ENCODE measurements at places on chromosomes 3 and 15.

DNA sequence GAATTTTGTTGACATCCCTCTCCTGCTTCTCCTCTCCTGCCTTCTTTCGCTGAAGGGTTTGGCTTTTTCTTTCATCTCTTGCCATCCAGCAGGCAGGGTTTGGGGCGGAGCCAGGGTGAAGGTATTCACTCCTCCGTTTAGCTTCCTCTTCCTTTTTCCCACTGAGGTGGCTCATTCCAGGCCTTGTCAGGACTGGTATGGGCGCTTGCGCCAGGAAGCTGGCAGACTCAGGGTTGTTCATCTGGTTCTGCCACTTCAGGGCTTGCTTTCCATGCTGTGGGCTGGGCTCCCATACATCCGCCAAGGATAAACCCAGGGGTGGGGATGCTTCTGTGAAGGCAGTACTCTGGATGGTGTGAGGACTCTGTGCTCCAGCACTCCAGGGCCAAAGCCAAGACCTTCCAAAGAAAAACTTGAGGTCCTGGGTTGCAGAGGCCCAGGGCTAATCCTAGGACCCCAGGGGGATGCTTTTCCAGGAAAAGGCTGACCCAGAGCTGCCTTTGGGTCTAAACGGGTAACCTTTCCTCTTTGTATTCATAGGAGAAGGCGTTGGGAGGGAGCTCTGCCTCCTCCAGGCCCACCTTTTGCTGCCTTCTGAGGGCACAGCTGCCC is 7.7 kb upstream of the AMOTL2 start:
- DNase-seq: no peak

GRCh38 chr3:142886940-142887339 is 1.9 kb downstream of the PCOLCE2 start:
- DNase-seq: no peak

DNA sequence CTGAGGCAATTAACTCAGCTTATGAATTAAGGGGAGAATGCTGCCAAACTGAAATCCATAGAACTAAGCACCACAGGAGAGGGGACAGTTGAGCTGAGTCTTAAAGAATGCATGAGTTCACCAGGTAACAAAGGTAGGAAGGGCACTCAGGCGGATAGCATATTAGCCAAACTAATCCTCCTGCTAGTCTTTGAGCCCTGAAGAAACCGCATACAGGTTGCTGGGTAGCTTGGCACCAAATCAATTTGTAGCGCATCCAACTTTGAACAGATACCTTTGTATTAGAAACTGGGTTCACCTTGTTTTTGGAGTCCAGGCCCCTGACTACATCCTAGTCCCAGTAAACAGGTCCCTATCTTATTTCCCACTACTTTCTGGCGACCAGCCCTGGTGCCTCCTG is 93.7 kb downstream of the FRMD4B start:
- DNase-seq: peak; percentile 58

DNA sequence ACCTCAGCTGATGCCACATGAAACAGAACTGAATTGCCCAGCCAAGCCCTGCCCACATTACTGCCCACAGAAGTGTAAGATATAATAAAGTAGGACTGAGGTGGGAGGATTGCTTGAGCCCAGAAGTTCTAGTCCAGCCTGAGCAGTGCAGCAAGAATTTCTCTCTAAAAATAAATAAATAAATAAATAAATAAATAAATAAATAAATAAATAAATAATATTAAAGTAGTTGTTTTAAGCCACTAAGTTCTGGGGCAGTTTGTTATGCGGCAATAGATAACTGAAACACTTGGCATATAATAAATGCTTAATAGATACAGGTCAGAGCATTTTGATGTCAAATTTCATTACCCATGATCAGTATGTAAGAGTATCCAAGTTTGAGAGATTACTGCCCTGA is 249.4 kb upstream of the LRRFIP2 start:
- no peak for DNase-seq

GRCh38 chr15:74157868-74158827 is 15.4 kb upstream of the ISLR start:
- DNase-seq: no peak

DNA sequence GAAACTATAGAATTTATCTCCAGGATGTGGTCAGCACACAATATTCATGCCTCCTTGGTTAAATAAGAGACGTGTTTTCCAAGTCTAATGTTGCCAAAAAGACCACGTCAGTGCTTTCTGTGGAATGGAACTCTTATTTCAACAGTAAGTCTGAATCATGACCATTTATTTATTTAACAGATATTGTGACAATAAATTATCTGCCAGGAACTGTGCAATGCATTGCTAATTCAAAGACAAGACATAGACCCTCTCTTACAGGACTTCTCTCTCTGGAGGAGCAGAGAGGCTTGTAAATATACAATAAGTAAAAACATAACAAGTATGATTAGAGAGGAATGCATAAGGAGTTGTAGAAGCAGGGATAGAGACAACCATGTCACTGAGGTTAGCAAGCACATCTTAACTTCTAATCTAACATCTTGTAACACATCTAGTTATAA is 227.5 kb downstream of the DTWD1 start:
- no peak for DNase-seq

GRCh38 chr3:141737093-141737492 is 1.0 kb upstream of the RNF7 start:
- DNase-seq: no peak

DNA sequence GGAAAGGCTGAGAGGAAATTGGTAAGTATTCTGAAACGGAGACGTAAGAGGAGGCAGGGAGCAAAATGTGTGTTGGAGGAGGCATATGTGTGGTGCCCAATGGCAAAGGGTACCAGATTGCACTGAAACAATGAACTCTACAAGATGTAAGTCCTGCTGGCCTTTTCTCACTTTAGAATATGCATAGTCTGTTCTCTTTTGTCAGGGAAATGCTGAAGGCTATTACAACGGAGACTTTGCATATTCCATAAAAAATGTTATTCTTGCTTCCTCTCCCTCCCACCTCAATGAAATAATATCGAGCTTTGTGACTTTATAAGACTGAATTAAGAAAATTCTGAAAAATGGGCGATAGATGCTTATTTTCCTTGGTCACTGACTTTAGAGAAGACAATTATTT is 85.9 kb downstream of the PEX5L start:
- DNase-seq: no peak

- DNase-seq: no peak
These were observed 81.5 kb downstream of the DHX36 start for GRCh38 chr3:154242766-154243165.

GRCh38 chr15:81133782-81134461 is at the start of gene CFAP161:
TSS of gene CFAP161 (plus strand) at chr15:81134270. CDS start at chr15:81134330, 60 bp downstream.
- no peak for DNase-seq

DNA sequence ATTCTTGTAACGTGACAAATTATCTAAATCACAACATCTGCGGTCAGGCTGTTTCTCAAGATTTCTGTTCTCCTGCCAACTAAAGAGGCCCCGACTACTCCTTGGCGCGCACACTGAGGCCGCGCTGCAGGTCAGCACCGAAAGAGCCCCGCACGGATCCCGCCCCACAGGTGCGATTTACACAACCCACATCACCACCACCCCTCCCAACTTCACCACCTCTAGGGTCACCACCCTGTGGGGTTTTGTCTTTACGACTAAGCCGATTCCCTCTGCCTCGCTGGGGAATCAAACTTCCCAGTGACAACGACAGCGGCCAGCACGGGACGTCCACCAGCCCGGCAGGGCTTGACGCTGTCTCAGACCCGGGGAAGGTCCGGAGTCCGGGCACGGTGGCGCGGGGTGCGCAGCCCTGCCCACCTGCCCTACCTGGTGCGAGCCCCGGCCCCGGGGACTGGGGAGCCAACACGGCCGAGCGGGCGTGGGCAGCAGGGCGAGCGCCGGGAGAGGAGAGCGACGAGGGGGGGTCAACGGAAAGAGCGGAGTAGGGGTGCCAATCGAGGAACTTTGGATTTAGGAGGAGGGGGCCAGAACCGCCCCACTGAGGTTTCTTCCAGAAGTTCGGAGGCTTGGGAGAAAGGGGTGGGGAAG is 764 bp downstream of the UACA start:
- no peak for DNase-seq

- DNase-seq: no peak
These were observed 105.6 kb upstream of the MB21D2 start for GRCh38 chr3:193023218-193023617.

GRCh38 chr3:63635186-63635585 is 17.3 kb upstream of the SNTN start:
- no peak for DNase-seq

DNA sequence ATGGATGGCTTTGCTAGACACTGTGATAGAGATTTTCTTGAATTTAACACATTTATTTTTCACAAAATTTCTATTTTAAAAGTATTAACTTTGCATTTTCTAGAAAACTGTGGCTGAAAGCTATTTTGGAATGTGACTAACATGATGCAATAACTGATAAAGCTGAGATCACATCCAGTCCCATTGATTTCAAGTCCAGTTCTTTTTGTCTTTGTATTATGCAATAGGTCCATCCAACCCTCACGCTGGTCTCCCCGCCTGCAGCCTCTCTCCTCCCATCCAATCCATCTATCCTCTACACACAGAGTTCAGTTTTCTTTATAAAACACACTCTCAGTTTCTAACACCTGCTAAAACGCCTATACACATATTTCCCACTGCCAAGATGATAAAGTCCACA is 178.8 kb downstream of the CNTN3 start:
- DNase-seq: no peak

DNA sequence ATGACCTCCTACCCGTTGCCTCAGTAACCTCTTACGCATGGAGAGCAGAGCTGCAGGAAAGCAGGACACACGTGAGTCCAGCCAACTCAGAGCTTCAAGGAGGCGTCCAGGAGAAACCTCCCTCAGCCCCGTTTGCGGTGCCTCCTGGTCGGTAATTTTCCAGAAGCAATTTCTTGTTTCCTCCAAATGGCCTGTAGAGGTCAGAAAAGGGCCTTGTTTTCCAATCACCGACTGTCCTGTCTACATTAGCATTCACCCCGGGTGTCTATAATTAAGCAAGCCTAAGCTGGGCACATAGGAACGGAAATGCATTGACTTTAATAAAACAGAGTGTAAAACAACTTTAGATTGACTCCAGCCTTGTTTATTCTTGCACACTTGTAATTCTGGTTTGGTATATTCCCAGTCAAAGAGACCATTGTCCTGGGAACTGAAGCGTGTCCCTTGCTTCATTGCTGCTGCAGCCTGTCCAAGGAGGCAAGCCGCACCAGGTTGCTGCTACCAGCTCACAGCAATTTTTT is 836.2 kb downstream of the AGBL1 start:
- DNase-seq: no peak

- DNase-seq: no peak
These were observed 83.2 kb upstream of the WNT5A start for GRCh38 chr3:55570271-55570711.

- DNase-seq: no peak
These were observed 71.7 kb downstream of the FGF12 start for GRCh38 chr3:192655628-192656027.

GRCh38 chr3:141308588-141309218 is 59.6 kb upstream of the ZBTB38 start:
- DNase-seq: peak; percentile 44

GRCh38 chr15:68154923-68155559 is 50.1 kb downstream of the CALML4 start:
- DNase-seq: peak; percentile 2

DNA sequence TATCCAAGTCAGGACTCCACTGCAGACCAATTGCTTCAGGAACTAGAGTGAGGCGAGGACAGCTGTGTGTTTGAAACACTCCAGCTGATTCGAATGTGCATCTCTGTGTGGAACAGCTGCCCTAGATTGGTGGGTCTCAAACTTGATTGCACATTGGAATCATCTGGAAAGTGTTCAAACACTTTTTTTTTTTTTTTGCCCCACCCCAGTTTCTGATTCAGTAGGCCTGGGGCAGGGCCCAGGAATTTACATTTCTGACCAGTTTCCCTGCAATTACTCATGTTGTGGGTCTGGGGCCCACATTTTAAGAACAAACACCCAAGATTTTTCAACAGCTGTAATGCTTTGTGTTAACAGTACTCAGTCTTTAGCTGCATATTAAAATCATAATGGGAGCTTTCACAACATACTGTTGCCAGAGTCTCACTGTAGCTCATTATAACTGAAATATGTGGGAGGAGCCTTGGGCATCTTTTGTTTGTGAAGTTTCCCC is 156.6 kb downstream of the NR1D2 start:
- no peak for DNase-seq

DNA sequence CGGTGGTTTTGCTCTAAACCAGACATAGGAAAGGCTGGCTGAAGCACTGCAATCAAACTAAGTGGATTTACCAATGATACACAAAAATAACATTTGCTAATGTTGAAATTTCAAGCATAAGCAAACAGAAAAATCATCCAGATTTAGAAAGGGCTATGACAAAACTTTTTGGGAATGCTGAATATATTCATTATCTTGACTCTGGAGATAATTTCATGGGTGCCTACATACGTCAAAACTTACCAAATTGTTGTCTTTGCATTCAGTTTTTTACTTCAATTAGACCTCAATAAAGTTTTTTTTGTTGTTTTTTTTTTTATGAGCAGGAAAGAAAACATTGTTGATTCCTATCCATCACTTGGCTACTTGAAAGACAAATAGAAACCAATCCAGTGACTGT is 140.8 kb downstream of the NR2E3 start:
- DNase-seq: no peak

GRCh38 chr15:25684521-25685431 is 178.4 kb downstream of the ATP10A start:
- no peak for DNase-seq

DNA sequence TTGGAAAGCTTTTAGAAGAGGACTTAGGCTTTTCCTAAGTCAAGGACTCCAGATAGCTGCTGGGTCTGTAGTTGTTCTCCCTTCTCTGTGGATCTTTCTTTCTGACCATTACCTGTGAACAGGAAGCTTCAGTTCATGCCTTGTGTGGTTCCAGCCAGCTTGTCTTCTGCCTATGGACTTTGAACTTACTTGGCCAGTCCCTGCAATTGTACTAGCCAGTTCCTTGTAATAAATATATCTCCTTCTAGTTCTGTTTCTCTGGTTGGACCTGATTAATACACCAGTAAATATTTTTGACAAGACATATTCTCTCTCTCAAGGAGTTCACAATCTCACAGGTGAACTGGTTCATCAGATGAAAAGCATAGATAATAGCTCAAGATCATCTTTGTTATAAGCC is 341.3 kb upstream of the DPPA4 start:
- no peak for DNase-seq

DNA sequence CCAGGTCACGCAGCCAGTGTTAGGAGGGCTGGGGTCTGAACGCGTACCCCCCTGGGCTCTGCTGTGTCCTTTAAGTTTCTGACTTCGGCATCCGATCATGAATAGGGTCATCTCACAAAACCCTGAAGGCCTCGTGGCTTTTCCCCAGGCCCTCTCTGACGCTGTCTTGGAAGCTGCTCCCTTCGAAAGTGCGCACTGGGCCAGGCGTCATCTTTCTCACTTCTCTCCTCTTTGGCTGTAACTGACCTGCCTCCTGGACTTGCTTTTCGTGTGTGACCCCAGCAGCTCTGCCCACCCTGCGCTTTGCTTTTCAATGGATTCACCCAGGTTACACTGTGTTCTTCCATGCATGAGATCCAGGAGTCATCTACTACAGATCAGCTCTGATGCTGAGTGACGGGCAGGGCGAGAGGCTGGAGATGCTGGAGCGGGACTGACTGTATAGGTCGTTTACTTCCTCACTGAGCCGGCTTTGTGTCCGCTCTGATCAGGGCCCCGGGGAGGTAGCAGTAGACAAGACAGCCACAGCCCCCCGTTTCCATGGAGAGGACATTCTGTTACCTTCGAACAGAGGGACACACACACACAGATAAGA is 45.0 kb upstream of the PCSK6 start:
- no peak for DNase-seq
